ENCODE measurements at places on chromosomes 7 and 10.

DNA sequence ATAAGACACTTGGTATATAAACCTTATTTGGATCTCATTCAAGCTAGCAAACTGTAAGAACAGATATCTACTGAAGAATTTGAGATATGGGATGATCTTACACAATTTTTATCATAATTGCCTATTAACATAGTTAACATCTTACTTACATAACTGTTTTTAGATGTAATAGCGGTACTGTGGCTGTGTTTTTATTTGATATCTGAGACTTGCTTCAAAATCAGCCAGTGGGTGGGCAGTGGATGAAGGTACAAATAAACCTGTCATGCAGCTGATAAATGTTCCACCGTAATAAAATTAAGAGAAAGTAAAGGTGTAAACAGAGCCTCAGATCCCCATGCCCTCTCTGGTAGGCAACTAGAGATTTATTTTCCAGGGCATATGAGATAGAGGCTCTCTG lies 28.4 kb upstream of the PTPRN2 start:
- DNase-seq = no peak

GRCh38 chr10:132878730-132879407 lies 63.5 kb downstream of the CFAP46 start:
- DNase-seq = no peak

DNA sequence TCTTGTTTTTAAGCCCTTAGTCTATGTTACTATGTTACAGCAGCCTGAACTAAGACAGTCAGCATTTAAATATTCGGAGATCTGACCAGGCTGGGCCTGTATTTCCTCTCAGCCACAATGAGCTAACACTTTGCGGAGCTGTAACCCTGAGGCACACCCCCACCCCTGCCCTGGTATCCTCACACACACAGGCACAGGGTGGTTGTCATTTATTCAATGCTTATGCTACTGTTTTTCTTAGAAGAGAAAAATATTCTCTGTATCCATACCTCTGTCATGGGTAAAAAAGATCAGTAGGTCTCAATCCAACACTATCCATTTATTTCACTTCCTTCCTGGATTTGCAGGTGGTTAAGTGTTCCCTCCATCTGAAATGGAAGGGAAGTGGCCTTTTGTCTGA lies 80.3 kb upstream of the TRIL start:
- no peak for DNase-seq

DNA sequence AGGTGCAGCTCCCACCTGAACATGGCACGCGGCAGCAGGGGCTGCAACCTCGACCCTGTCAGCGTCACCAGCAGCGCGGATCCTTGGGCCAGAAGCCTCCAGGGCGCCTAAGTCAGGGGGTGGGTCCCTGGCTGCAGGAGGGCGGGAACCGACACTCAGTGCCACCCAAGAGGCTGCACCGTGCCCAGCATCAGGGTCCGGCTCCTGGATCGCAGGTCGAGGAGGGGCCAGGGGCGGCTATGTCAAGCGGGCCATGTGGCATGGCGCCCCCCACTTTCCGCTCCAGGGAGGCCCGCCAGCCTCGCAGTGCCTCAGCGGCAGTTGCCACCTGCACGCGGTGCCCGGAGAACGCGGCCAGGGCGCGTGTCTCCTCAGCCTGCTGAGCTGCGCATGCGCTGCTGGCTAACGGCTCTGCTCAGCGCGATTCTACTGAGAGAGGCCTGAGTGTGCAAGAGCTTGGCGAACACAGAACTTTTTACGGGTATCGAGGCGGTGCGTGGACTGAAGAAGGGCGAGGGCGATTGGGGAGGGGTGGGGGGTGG lies at the start of gene ANKRD30A:
Gene ANKRD30A (plus strand): TSS at position 408 of the 542 bp plus-strand sequence. CDS start 190 bp downstream, outside the sequence.
- DNase-seq = no peak

GRCh38 chr7:96075510-96076349 lies 246.2 kb downstream of the SLC25A13 start:
- DNase-seq = peak; percentile 38

DNA sequence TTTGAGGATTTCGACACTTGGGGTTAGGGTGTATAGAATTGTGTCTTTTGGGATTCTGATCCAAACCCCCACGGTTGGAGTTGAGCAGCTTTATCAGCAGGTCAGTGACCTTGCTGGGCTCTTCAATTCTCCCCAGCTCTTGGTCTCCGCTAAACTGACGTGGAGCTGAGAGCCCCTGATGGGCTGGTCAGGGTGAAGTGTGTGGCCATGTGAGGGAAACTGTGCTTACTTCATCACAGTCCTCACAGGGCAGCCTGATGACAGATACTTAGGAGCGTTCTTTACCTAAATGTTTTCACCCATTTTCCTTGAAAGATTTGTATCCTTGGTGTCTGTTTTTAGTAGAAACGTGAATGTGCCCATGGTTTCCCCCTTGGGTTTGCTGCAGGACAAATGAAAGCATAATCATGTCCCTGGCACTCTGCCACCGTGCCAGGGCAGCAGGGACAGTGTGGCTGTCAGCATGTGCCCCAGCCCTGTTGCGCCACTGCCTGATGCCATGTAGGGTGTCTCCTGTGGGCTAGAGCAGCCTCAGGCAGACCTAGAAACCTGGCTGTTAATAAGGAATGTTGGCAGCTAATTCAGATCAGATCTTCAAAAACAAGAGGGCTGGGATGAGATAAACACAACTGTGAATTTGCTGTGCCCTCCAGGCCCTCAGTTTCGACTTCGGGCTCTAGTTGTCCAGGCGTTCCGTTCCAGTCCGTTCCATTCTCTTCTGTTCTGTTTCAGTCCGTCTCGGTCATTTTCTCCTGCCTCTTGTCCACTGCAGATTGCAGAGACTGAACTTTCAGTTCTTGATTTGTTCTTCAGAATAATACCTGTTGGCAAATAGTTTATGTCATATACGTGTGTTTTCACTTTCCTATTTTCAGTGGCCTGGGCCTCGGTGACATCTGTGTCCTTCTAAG lies 96.8 kb downstream of the TRRAP start:
- DNase-seq = no peak

DNA sequence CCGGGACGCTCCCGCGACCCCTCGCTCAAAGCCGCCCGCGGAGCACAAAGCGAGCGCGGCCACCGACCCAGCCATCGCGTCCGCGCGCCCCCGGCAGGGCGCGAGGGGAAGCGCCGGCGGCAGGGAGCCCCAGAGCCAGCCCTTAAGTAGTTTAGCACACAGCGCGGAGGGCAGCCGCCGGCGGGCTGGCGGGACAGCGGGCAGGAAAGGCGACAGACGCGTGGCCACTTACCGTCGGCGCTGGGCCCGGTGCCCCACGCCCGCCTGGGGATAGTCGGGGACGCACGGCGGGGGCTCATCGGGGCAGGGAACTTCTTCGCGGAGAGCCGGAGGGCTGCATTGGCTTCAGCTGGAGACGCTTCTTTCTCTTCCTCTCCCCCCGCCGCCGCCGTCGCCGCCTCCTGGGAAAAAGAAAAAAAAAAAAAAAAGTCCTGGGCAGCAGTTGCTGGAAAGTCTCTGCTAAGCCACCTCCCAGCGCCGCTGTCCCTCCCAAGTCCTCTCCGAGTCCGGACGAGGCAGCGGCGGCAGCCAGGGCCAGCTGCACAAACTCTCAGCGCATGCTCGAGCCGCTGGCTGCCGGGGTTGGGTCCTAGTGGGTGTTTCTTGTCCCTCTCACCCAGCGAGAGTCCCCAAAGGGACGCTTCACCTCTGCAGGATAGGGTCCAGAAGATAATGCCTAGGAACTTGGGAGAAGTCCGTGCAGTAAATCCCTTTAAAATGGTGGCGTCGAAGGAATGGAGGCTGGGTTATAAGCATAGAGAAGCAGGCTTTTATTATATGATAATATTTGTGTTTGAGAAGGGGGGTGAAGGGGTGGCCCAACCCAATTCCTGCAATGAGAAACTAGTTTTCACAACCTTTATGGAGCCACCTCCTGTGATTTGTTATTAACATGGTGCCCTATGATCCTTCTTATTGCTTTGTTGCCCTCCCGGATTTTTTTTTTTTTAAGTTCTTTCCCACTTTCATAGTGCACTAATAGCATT lies at the start of gene TSPAN12:
Gene TSPAN12 (minus strand): TSS at position 557 of the 986 bp plus-strand sequence. CDS start 1,381 bp downstream, outside the sequence.
- DNase-seq = peak; percentile 38

GRCh38 chr7:45955286-45955685 lies 34.2 kb upstream of the IGFBP3 start:
- DNase-seq = no peak

DNA sequence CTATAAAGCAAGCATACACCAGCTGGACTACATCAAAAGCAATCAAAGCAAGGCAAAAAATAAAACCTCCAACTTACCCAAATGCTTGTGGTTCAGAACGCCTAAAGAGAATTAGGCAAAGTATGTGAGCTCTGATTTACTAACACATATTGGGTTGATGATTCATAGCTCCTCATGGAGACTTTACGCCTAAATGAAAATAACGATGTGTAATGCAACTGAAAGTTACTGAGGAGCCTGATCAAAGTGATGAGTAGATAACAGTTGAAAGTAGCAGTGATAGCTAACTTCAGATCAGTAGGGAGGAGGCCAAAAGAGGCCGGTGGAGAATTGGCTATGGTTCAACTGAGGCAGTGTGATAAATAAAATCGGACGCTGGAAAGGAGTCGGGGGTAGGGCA lies 85.0 kb downstream of the MPP7 start:
- DNase-seq = no peak

DNA sequence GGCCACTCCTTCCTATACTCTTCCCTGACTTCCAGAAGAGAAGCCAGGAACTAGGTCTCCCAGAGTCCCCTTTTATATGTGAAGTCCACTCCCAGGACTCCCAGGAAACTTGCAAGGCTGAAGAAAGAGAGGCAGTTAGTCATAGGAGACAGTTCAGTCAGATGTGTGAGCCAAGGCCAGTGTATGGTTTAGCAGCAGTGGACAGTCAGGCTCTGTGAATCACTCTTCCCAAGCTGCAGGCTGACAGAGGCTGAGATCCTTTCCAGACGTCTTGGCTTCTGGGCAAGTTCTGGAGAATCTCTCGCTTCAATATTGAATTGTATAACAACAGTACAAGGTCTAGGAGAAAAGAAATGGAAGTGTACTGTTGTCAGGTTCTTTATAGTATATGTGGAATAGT lies 26.9 kb downstream of the BLVRA start:
- DNase-seq = no peak

DNA sequence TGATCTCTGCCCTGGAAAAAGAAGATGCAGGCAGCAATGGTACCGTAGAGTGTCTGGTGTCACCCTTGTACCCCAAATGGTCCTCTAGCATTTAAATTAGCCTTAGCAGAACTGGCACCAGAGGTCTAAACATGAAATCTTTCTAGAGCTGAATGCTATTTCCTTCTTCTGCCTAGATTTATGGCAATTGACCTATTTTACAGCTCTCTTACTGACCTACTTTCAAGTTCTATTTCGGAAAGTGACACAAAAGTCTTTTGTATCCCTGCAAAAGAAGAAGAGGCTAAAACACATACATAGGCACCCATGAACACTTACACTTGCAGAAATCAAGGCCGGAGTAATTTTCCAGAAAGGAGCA lies 10.1 kb upstream of the ADAM12 start:
- DNase-seq = no peak

DNA sequence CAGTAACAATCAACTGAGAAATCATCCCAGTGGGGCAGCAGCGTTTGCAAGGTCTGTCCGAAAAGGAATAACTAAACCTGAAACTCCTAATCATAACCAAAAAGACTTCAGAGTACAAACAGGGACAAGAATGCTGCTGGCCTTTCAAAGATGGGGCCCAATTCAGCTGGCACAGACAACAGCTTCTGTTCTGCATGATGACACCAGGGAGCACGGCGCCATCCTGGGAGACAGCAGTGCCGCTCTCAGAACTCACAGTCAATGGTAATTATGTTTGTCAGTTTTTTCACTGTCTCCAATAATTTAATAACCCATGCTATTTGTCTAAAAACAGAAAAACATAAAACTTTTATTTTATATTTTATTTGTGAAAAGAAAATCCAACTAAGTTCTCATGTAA lies 90.0 kb downstream of the LARP4B start:
- DNase-seq = no peak

GRCh38 chr10:105585753-105586152 lies 944.7 kb downstream of the SORCS3 start:
- DNase-seq = no peak

- DNase-seq = no peak
Observed at GRCh38 chr7:92708111-92709042, 118.2 kb upstream of the FAM133B start.

DNA sequence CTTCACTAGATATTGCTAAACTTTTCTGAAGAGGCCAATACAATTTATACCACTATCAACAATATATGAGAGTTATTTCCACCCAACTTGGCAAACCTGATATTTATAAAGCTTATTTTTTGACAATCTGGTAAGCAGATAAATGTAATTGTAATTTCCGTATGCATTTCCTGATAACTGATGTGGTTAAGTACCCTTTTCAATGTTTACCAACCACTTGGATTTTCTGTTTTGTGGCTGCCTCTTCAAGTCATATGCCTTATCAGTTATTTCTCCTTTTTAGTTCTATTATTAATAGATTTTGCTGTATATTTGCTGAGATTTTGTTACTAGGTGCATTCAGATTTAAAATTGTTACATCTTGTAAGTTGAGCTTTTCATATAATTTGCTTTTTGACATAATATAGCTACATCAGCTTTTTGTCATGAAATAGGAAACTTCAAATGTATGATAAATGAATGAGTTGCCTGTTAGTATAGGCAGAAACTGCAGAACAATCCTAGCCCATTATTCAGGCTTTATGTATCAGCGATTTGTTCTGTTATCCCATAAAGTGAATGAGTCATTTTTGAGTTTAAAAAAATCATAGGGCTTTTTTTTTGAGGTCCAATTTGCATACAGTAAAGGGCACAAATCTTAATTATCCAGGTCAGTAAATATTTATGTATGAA lies 11.5 kb downstream of the SGPL1 start:
- DNase-seq = no peak

- no peak for DNase-seq
Observed at GRCh38 chr10:51485668-51486067, 213.7 kb downstream of the CSTF2T start.

GRCh38 chr10:43576062-43576461 lies 1.6 kb upstream of the ZNF239 start:
- no peak for DNase-seq

DNA sequence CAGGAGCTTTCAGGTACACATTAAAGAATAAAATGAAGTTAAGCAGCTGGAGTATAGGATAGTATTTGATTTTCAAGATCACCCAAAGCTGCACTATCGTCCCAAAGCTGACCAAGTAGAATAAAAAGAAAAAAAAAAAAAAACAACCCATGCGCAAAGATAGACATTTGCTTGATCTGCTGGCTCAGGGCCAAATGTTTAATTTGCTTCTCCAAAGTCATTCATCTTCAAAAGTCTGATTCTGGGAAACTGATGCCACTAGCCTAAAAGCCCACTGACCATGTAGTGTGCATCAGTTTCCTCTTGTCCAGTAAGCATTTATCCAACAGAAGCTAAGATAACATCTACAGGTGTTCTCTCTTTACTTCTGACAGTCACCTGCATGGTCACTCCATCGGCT lies 14.5 kb downstream of the MEST start:
- no peak for DNase-seq

DNA sequence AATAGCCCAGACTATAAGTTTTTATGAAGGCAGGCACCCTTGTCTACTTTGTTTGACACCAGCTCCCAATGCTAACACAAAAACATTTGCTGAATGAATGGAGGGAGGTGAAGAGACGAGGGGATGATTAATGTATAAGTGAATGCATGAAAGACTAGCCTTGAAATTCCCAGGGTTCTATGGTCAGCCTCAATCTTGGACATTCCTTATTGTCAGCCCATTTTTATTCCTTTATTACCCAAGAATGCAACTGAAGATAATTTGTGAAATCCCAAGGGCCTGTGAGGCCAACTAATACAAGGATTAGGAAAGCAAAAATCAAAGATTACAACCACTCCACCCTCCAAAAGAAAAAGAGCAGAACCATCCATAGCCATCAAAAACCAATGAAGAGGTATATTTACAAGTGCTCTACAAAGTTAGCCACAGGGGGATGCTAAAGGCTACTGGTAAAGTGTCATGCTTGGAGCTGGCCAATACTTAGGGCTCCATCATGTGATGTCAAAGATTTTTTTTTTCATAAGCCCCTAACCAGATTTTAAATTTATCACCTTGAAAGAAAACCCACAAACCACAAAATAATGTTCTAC lies 40.0 kb upstream of the ASAH2 start:
- DNase-seq = no peak

Data from activated CD4-positive, CD25-positive, alpha-beta regulatory T cell treated with anti-CD3 and anti-CD28 coated beads, Interleukin-2, amount 50 U/mL, for 72 hours (primary cell).